Substantia nigra (tissue), 51 donors: ENCODE measurements at places on chromosomes 13 and 19.
A peak's percentile ranks its signal among the peaks of the same experiment; 100 is the strongest.

DNA sequence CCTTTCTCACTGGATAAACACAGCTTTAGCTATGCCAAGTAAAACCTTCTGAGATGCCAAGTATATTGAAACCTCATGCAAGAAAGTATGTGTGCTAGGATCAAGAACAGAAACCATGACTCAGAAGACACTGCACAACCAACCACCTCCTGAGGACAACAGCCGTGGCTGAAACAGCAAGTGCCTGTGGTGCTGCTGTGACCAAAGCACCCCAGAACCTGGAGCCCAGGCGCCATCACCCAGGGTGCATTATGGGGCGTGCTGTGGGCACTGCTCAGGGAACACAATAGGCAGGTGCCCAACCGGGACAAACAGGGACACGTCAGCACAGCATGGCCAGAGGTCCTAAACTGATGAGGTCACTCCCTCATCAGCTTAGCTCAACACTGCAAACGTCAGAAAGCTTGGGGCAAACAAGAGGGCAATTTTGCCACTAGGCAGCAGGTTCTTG is 101.3 kb upstream of the SLC15A1 start:
- DNase-seq, result no peak

DNA sequence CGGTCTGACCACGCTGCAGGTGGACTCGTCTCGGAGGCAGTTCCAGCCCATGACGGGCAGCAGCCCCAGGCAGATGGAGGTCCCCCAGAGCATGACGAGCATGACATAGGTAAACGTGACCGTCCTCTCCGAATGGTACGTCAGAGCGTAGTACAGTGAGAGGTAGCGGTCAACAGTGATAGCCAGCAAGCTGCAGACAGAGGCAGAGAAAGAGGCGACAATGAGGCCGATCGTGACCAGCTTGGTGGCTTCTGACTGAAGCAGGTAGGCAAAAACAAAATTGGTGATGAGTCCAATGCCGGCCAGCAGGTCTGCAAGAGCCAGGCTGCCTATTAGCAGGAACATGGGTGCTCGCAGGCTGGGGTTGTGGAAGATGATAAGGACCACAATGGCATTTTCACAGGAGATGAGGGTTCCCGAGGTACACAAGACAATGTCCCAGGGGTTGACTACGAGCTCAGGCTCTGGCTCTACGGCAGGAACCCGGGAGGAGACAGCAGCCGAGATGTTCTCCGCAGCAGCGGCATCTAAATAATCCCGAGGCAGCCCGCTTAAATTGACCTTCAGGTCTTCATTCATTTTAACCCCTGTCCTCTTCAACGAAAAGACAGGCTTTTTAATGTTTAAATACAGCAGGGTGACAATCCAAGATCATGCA is 1.2 kb downstream of the GPR12 start:
- DNase-seq, result no peak

- DNase-seq, result no peak
These were observed 4.9 kb downstream of the SUGP1 start for GRCh38 chr19:19315444-19315843.

- no peak for DNase-seq
These were observed 449.8 kb downstream of the DACH1 start for GRCh38 chr13:71417205-71417604.

DNA sequence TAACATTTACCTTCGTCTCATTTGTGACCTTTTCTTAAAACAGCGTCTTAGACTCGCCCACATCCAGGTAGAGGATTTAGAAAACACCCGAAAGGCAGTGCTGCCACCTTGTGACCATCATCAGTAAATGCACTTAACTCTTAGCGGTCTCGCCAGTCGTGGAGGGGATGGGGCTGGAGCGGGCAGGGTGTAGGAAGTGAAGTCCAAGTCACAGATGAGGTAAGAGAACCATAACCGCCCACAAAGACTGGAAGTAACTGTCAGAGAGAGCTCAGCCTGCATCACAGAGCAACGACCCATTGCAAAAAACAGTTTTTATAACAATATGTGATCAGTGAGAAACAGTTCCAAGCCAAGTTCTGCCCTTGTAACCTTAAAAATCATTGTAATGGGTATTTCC is 10.7 kb upstream of the CEACAM3 start:
- DNase-seq, result no peak

DNA sequence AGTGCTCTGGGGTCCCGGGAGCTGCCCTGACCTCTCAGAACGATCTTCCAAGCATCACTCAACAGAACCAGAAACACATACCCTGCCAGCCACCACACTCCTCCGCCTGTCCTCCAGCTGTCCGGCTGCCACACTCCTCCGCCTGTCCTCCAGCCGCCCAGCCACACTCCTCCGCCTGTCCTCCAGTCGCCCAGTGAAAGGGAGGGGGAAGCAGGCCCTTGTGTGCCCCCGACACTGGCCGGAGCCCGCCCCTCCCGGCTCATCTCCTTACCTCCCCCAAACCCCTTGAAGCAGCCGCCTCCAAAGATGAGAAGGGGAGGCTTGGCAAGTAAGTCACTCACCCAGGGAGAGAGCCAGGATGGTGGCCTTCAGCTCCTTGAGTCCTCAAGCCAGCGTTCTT is 40.2 kb downstream of the STK24 start:
- no peak for DNase-seq

DNA sequence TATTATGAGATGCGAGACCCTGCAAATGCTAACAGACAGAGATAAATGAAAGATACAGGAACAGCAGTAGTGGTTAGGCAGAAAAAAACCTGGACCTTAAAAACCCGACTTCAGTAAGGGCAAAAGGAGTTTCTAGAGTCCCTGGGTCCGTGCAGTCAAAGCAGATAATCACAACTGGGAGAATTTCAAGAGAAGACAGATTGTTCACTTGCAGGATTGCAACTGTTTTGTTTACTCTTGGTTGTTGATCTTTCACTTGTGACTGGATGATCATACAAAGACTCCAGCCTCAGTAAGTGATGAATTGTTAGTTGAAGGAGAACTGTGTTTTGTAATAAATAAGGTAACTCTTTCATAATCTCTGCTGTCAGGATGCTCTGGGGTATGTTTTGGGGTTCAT is 135.1 kb downstream of the GPC6 start:
- DNase-seq, result no peak

- no peak for DNase-seq
These were observed 2.7 kb downstream of the PLEKHF1 start for GRCh38 chr19:29667901-29668341.

DNA sequence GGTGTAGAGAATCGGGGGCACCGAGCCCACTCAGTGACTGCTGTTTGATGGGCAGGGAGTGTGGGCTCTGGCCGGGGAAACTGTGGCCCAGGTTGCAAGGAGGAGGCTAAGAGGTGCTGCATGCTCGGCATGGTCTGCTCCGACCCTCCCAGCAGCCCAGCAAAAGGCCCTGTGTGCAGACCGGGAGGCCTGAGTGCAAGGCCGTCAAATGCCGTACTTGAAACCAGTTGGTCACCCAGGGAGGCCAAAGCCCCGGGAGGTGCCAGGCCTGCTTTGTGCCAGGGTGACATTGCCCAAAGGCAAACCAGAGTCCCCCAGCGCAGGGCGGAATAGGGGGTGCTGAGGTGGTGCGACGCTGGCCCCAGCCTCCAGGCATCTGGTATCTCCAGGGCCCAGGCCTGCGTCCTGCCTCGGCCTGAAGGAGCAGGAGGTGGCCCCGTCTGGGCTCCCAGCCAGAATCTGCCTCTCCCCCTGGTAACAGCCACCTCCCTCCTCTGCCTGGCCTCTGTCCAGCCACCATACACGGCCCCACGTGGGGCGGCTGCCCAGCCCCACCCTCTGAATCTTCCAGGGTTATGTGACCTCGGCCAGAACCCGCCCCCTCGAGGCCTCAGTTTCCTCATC is 4.0 kb downstream of the PIK3R2 start:
- DNase-seq, result peak; percentile 84

DNA sequence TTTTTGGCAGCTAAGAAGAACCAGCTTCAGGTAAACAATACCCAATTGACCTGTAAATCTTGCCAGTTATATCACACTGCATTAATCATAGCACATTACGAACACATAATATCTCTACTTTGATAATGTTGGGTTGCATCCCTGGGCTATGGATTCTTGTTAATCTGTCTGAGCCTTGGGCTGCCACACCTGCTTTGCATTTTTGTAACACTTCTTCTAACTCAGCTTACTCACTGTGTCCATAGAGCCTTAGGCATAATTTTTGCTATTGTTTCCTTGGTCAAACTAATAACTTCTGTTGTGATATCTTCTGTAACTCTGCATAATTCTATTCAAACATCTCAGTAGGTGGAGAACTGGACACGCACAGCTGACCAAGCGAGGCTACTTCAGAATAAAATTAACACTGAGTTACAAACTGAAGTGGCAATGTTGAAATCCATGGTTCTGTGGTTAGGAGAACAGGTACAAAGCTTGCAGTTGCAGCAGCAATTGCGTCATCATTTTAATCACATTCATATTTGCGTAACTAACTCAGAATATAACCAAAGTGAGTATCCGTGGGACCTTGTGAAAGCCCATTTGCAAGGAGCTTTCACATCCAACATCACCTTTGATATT is 6.4 kb downstream of the ZNF350 start:
- DNase-seq, result no peak

- DNase-seq, result no peak
These were observed 40.6 kb upstream of the GJB6 start for GRCh38 chr13:20272588-20273171.

GRCh38 chr13:93926425-93926824 is 553.1 kb downstream of the DCT start:
- DNase-seq, result no peak

- DNase-seq, result no peak
These were observed 187.9 kb downstream of the USP12 start for GRCh38 chr13:26983543-26984320.

- DNase-seq, result no peak
These were observed 8.1 kb downstream of the TIMM29 start for GRCh38 chr19:10936661-10937084.

DNA sequence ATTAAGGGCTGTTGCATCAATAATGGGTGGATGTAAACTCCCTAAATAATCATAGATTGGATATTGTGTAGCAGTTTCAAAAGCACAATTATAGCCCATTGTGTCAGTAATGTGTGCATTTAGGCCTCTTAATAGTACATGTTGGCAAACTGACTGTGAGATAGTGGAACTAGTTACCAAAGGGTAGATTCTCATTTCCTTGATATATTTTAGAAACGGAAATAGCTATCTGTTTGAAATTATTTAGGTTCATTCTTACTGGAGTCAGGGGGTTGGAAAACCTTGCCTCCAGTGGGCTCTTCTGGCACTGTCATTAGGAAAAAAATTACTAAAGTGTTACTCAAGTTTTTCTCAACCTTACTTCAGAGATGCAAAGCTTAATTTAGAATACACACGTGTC is 1074.9 kb downstream of the PCDH17 start:
- no peak for DNase-seq

DNA sequence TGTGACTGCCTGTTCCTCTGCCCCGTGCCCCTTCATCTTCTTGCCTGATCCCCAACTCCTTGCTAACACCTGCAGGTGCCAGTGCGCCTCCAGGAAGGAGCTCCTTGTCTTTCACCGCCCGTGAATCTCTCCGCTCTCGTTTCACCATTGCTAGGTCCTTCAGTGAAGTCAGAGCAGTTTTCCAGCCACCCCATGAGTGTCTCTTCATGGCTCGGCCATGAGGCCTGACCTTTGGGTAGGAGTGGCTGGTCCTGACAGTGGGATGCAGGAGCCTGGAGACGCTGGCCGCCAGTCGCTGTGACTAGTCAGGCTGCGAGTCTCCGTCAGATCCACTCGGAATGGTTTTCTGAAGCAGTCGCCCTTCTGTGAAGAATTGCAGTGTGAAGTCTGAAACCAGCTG is 43.8 kb downstream of the ING1 start:
- no peak for DNase-seq

GRCh38 chr19:49331616-49332055 is 3.6 kb upstream of the CD37 start:
- DNase-seq, result no peak

DNA sequence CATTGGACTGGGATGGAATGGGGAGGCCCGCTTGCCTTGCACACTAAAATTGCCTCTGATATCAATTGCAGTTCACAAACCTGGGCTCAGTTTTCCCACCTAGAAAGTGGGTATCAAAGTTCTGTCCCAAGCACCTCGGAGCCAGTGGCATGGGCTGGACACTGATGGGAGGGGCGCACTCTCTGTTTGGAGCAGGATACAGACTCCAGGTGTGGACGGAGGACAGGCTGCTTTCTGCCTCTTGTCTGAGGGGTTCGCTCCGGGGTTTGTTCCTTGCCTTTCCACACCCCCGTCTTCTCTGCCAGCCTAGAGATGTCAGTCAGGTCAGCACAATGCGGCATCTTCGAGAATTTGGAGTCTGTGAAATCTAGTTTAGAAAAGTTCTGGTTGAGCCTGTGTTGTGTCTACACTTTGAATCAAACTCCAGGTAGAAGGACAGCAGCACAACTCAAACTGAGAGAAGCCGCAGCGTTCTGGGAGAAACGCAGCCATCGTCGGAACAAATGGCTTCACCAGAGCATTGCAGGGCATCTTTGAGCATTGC is 141.9 kb downstream of the TEX29 start:
- no peak for DNase-seq

GRCh38 chr13:85266771-85267170 is 532.4 kb downstream of the SLITRK6 start:
- DNase-seq, result no peak

GRCh38 chr19:38701455-38702063 is 42.7 kb downstream of the CAPN12 start:
- DNase-seq, result no peak

- DNase-seq, result no peak
These were observed 924 bp downstream of the RGCC start for GRCh38 chr13:41458187-41458760.

- DNase-seq, result no peak
These were observed 115.7 kb upstream of the ZNF536 start for GRCh38 chr19:30256496-30256850.

DNA sequence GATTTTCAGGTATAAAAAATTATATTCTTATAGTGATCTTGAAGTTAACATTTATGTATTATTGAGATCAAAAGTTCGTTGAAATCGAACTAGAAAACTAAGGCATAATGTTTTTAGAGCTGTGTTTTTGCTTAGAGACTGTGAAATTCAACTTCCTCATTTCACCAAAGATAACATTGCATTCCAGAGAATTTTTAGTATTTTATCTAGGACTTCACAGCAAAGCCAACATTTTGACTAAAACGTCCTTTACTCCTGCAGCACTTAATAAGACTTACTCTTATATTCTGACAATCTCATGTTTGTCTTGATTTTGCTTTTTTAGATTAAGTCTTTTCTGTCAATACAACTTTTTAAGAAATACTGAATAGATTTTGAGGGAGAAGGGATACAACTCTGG is 4.7 kb downstream of the KCTD4 start:
- DNase-seq, result no peak

DNA sequence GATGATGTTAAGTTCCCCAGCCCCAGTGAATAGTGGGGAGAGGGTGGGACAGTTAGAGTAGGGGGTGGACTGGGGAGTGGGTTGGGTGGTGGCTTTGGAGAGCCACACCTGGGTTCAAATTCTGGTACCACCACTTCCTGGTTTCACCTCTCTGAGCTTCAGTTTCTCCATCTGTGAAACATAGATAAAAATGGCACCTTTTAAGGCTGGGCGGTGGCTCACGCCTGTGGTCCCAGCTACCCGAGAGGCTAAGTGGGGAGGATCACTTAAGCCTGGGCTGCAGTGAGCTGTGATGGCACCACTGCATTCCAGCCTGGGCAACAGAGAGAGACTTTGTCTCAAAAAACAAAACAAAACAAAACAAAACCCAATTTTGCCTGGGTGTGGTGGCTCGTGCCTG is 5.9 kb downstream of the VAV1 start:
- no peak for DNase-seq
